ENCODE measurements at places on chromosomes 2 and 18. TPM values are rescaled to one million over a fixed set of nuclear protein-coding genes. Genes with fewer than 3 reads are reported as not detected.

The CROCC2 gene
- polyA plus RNA-seq: not detected

- DNase-seq: no peak
Measured at GRCh38 chr18:53490019-53490418, 734.5 kb downstream of the MBD2 start.

- no peak for DNase-seq
Measured at GRCh38 chr2:131029812-131030211, 63.4 kb downstream of the FAM168B start.

DNA sequence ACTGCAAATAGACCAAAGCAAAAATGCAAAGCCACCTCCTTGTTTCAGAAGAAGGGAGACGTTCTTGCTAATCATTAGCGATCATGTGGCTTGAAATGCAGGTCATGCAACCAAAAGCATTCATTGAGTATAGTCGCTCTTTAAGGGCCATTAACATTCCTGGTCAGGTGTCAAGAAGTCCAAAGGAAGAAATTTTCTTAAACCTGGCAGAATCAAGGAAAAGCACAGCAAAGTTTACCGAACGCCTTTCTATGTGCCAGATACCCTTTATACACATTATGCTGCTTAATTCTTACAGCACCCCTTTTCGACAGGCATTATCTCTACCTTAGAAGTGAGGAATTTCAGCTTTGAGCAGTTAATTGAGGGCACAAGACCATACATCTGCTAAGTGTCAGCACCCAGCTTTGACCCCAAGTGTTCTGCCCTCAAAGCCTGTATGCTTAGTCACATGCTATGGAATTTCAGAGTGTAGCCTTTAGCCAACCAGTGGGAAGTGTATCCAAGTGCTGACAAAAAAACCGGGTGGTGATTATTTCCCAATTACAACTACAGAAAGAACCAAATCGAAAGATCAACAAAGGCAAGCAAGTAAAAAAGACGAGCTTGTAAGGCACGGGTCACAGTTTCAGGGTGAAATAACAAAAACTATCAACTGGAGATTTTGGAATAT, 70.8 kb downstream of the EPHA4 start:
- DNase-seq: no peak

DNA sequence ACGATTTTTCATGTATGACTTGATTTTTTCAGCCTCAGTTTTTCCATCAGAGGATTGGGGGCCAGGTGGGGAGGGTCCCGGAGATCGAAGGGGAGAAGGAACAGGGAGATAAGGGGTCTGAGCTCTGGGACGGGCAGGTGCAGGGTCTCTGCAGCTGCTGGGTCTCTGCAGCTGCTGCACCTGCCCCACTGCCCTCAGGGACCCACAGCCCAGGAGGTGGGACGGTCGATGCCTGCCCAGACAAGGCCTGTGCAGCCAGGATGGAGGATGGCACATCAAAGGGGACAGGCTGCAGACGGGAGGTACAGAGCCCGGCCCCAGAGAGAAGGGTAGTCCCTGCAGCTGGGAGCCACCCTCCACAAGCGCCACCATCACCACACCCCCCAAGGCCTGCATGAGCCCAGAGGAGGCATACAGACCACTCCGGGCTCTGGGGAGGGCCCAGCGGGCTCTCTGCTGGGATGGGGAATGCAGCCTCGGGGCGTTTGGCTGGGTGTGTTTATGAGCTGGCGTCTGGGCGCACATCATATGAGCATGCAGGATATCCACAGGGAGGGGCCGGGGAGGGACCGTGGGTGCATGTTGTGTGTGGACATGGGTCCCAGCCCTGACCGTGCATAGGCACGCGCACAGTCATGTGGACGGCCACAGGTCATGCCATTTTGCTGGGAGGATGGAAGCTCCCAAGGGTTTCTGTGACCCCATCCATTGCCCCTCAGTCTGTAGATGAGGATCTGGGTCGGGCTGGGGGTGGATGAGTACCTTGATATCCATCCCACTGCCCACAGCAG, 34.9 kb upstream of the GPC1 start:
- DNase-seq: no peak
